ENCODE measurements at places on chromosomes 7 and 10. TPM values are rescaled to one million over a fixed set of nuclear protein-coding genes. Genes with fewer than 3 reads are reported as not detected.

MXI1 gene
- 6.0 TPM for total RNA-seq

AGAP5 gene
- 2.4 TPM for total RNA-seq

UTF1 gene
- total RNA-seq, result not detected

MBLAC1 gene
- 3.0 TPM for total RNA-seq

CPA1 gene
- not detected for total RNA-seq

PNLIP gene
- 0.28 TPM for total RNA-seq

CYP2C9 gene
- not detected for total RNA-seq

TRPV5 gene
- total RNA-seq, result not detected
